ENCODE measurements at places on chromosomes 2 and 18.

- no peak for DNase-seq
These were observed 206.7 kb downstream of the ZFP36L2 start for GRCh38 chr2:43019536-43020183.

DNA sequence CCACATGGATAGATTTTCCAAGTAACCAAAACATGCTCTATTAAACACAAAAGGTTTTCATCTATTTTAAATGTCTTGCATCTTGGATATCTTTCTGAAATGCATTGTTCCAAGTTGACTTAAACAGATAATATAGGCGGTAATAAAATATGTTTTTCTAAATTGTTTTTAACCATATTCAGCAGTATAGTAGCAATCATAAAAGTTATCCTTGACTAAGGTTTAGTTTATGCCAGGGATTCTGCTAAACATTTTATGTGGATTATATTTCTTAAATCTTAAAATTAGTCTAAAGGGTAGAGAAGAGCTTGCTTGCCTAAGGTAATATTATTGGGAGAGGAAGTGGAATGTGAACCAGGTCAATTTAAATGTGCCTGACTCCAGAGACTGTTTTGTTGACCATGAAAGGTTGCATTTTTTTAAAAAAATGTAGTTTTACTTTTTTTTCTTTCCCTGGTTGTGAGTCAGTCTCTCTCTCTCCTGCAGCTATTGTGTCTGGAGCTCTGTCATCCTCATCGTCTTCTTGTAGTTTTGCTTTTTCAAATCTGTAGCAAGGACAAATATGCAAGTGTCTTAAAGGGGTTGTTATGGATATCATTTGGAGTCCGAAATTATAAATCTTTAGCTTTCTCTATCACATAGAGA lies 309.1 kb upstream of the COL3A1 start:
- DNase-seq, result no peak

DNA sequence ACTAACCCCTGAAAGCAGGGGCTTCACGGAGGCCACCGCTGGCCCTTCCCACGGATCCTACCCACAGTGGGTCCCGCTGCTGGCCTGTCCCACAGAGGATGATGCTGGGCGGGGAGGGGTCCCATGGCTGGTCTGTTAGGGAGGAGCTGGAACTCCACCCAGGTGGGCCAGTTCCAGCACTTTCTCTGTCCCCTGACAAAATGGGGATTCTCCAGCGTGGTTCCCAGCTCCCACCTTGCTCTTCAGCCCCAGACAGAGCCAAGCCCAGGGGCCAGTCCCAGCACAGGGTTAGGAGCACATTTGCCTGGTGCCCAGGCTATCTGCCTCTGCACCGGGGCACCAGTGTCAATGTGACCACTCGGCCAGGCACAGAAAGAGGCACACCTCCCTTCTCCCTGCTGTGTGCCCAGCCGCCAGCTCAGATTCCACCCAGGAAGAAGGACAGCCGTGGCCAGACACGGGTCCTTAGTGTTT lies 50.0 kb downstream of the ANKMY1 start:
- no peak for DNase-seq

- no peak for DNase-seq
These were observed 97.7 kb downstream of the DGKD start for GRCh38 chr2:233451950-233452349.

GRCh38 chr2:217142649-217143266 lies 282.9 kb upstream of the TNP1 start:
- no peak for DNase-seq

DNA sequence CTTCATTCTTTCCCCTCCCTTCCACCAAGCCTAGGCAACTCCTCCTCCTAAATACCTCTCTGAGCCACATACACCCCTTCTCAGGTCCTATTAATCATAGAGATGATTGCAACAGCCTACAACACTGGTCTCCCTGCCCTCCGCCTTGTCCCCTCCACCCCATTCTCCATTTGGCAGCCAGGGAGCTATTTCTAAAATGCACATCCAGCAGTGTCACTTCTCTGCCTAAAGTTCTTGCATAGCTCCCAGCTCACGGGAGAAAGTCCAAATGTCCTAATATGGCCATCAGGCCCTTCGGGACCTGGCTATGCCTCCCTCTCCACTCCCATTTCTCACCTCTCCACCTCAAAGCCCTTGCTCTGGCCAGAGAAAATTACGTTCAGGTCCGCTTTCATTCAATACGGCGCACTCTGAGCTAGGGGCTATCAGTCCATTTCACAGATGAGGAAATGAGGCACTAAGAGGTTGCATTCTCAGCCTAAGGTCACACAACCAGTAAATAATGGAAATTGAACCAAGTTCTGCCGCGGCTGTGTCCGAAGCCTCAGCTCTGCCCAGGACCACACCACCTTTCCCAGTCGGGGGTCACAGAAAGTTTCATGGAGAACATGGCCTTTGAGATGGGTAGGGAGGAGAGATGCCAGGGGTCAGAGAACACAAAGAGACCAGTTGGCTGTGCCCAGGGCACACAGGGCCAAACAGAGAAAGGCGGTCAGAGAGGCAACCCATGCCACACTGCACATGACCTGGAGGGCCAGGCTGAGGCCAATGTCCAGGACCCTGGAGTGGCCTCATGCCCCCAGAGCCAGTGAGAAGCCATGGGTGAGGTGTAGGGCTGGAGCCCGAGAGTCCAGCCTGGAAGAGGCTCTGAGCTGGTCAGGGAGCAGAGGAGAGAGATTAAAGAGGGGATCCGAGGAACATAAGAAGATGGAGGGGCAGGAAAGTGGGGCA lies 72.8 kb downstream of the TNS1 start:
- DNase-seq, result no peak

DNA sequence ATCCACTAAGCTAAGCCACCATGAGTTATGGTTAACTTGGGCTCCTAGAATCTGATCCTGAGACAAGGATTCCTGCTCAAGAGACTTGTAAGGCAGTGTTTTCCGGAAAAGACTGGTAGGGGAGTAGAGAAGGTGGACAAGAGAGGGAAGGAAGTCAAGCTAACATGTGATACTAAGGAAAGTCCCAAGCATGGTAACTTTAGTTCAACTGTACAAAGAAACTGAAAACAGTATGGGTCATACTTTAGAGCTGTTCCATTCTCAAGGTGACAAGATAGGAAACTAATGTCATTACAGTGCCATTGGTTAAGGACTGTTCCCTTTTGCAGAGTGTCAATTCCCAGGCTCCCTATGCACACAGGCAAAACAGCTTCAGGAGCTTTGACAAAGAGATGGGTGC lies 5.8 kb downstream of the MYO5B start:
- DNase-seq, result no peak

GRCh38 chr2:162581959-162582798 lies 238.2 kb downstream of the GCA start:
- DNase-seq, result peak; percentile 23

- DNase-seq, result no peak
These were observed 532 bp upstream of the COL3A1 start for GRCh38 chr2:188973641-188974040.

- DNase-seq, result peak; percentile 11
These were observed 95.4 kb downstream of the ITGB1BP1 start for GRCh38 chr2:9327873-9328352.

DNA sequence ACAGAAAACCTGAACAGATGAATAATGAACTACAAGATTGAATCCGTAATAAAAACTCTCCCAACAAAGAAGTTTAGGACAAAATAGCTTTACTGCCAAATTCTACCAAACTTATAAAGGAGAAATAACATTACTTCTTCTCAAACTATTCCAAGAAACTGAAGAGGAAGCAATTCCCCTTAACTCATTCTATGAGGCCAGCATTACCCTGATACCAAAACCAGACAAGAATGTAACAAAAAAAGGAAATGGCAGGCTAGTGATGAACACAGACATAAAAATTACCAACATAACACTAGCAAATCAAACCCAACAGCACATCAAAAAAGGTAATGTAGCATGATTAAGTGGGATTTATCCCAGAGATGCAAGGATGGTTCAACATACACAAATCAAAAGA lies 213.7 kb upstream of the FOSL2 start:
- no peak for DNase-seq
